A549 treated with DMSO at 1 μM for 4 hours (cell line): ENCODE measurements at places on chromosomes 6 and 20. TPM values are rescaled to one million over a fixed set of nuclear protein-coding genes. Genes with fewer than 3 reads are reported as not detected.

The CST8 gene
- not detected in 5 replicates for total RNA-seq

The NRM gene
- total RNA-seq = 24.4 to 30.4 TPM (median 27.2 TPM) in 5 replicates

The KCNQ2 gene
- total RNA-seq = 0.47 to 0.86 TPM (median 0.75 TPM) in 5 replicates

The PSMF1 gene
- 196 to 223 TPM (median 216 TPM) in 5 replicates for total RNA-seq

The RNF39 gene
- 0.04 to 0.05 TPM in 2 of 5 replicates, not detected in the others for total RNA-seq

The SLC35F1 gene
- total RNA-seq = 0.02 TPM in 1 of 5 replicates, not detected in the others

The MGME1 gene
- total RNA-seq = 40.4 to 52.4 TPM (median 46.2 TPM) in 5 replicates

The PLA2G7 gene
- total RNA-seq = 0.05 TPM in 1 of 5 replicates, not detected in the others

The ZKSCAN4 gene
- 2.3 to 2.7 TPM (median 2.7 TPM) in 5 replicates for total RNA-seq

The CASS4 gene
- 0.05 to 0.06 TPM (median 0.06 TPM) in 3 of 5 replicates, not detected in the others for total RNA-seq

The FBXO5 gene
- total RNA-seq = 18.8 to 24.3 TPM (median 21.9 TPM) in 5 replicates

The ATRN gene
- total RNA-seq = 21.1 to 29.1 TPM (median 27.0 TPM) in 5 replicates

The CGA gene
- total RNA-seq = 0.19 to 0.20 TPM (median 0.19 TPM) in 3 of 5 replicates, not detected in the others

The MTFR2 gene
- total RNA-seq = 11.0 to 14.2 TPM (median 13.0 TPM) in 5 replicates

The RIMS1 gene
- total RNA-seq = not detected in 5 replicates

The AFG1L gene
- total RNA-seq = 0.89 to 1.7 TPM (median 1.4 TPM) in 5 replicates
